Progenitor cell of endocrine pancreas (in vitro differentiated cells): ENCODE measurements at places on chromosomes 1 and 21.

GRCh38 chr1:15226388-15227255 is 20.4 kb upstream of the FHAD1 start:
- DNase-seq = no peak

DNA sequence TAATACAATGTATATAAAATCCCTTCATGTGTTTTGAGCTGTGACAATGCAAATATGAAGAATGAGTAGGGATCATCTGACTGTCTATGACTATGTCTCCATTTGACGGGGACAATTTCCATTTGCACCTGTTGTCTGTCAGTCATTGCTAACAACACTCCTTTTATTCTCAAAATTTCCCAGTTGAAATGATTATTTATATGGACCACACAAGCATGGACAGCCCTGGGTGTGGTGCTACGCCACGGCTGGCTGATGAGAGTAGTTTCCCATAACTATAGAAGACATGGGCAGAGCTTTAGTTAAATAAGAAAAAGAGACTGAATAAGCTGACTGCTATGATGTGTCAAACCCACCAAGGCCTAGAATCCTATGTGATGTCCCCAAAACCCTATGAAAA is 135.8 kb downstream of the MAP3K21 start:
- DNase-seq = no peak

DNA sequence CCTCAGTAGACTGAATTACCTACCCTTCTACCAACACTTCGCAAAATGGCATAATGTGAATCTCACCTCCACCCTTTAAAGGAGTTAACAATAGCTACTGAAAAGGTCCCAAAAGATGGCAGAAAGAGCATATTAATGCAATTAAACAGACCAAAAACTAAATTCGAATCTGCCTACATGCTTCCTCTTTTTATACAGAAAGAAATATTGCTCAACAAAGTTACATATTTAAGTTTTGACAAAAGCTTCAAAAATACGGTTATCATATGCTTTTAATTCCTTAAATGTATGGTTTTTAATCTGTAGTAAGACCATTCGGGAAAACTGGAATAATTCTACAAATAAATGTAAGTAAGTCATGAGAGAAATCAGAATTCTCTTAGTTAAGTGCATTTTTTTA is 2.2 kb downstream of the APP start:
- no peak for DNase-seq

DNA sequence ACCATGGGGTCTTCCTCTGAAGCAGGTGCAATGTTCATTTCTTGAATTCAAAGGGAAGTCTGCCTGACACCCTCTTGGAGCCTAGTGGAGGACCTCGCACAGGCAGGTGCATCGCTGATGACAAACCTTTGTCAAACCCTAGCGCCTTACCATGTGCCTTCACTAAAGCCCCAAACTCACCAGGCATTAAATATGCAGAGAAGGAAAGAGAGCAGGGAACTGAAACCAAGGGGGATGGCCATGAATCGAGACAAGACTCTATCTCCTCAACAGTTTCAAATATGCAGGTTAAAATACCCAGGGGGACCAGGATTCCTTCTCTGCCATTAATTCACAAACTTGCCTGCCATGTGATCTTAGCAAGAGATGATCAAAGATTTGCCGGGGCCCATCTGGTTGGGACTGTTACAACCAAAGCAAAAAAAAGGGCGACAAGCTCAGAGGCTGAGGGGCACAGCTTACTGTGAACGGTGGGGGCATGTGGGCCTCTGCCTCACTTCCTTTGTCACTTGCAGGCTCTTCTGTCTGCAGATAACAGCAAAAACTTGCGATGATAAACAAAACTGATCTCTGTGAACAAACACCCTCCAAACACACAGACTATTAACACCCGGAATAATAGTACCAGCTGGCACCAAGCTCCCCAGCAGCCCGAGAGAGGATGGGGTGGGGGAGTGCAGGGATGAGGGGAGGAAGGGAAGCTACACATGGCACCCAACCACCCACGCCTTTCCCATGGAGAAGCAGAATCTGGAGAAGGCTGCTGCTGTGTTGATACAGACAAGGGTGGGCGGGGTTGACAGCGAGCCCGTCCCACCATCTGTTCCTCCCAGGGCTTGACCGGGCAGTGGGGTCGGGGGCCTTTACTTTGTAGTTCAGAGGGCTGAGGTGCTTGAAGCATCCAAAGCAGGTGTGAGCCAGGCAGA is 33.9 kb downstream of the TMEM63A start:
- DNase-seq = no peak

DNA sequence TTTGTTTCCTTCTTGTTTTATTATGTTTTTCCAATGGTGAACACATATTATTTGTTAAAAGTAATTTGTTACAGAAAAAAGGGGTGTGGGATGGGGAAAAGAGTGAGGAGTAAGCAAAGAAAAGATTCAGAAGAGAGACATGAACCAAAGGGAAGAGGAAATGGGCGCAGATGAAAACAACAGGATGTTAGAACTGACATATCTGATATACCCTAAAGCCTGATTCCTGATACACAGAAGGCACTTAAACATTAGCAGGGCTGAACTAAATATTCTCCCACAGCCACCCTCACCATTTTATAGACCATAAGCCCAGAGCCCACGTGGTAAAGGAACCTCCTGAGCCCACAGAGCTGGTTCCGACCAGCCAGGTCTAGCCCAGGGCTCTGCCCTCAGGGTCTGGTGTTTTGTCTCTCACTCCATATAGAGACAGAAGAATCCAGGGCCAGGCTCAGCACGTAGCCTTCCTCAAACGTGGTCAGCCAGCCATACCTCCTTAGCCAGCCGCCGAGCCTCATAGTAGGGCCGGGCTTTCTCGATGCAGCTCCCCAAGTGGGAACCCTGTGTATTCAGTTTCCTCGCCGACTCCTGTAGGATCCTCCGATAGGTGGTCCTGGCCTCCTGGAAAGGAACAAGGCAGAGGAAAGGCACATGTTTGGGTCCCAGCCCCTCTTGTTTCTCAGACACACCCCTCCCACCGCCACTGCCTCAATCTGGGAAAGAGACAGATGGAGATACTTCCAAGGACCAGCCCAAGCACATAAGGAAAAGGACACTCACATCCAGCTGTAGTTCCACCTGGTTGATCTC is 9.5 kb downstream of the SH3BP5L start:
- no peak for DNase-seq

- DNase-seq = no peak
Measured at GRCh38 chr1:236465231-236465958, 58.4 kb upstream of the LGALS8 start.

DNA sequence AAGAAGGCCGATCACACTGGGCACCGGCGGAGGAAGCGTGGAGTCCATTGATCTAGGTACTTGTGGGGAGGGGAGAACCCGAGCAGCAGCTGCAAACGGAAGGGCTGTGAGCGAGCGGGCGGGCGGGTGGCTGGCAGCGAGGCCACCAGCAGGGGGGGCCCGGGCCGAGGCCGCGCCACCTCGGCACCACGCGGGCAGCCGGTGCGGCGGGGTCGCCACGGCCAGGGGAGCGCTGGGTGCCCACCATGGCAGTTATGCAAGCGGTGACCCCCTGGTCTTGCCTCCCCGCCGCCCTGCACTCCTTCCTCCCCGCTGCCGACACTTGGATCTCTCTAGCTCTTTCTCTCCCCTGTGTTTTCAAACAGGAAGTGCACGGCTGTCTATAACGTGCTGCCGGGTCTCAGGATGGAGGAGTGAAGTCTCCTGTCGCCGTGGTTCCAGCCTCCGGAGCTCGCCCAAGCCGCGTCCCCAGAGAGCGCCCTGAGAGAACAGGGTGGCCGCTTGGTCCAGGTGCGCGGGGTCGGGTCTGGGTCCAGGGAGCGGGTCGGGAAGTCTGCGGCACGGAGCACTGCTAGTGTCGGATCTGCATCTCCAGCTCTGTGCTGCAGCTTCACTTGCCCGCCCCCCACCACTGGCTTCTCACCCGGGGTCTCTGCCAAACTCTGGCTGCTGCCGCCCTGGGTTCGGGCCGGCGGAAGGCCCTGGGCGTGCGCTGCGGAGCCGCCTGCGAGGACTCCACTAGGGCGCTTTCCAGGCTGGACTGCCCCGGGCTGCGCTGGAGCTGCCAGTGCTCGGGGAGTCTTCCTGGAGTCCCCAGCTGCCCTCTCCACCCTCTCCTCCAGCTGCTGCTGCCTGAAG is 22.7 kb downstream of the LRRC8D start:
- peak; percentile 60 for DNase-seq

DNA sequence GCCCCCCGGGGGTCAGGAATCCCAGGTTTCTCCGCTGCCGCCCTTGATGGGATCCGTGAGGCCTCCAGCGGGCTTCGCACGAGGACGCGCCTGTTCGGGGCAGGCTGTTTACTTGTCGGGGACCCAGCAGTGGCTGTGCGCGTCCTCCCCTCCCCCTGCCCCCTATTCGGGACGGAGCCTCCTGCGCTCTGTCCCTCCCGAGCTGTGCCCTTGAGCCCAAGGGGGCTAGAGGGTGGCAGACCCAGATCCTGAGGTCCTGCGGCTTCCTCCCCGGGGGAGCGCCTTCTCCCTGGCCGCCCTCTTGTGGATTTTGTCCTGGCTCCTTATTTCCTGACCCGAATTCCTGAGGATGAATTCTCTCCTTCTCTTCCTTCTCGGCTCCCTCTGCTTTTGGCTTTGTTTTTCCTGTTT is 38.4 kb downstream of the PIK3CD start:
- DNase-seq = peak; percentile 46

GRCh38 chr21:31403596-31404333 is 59.7 kb upstream of the TIAM1 start:
- no peak for DNase-seq

GRCh38 chr1:150971583-150972416 is 2.8 kb downstream of the CERS2 start:
- no peak for DNase-seq

GRCh38 chr21:36454706-36455105 is 25.2 kb downstream of the CLDN14 start:
- no peak for DNase-seq

DNA sequence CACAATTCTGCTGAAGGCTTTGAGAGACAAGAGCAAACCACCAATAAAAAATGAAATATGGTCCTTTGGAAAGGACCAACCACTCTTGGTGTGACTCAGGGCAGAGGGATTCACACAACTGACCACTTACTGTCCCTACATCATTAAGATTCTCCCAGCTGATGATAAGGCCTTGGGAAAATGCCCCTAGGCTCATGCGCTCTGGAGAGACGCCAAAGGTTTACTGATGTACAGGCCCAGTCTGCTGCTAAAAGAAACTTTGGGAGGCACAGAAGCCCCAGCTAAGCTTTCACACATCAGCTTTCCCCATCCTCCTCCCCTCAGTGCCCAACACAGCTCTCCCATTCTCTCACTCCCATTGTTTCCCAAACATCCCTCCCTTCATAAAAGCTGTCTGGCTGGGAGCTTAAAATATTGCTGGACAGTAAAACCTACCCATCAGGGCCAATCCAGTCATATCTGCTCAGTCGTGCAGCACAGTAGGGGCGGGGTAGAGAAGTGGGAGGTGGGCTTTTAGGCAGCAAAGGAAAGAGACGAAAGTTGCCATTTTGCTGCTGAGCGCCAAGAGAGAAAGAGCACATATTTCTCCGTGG is at the start of gene GJA8:
GJA8 (plus strand) TSS at position 543 of the 593 bp plus-strand sequence. CDS start 5,161 bp downstream, outside the sequence.
- DNase-seq = no peak

GRCh38 chr21:25175938-25176337 is 431.3 kb downstream of the MRPL39 start:
- no peak for DNase-seq

DNA sequence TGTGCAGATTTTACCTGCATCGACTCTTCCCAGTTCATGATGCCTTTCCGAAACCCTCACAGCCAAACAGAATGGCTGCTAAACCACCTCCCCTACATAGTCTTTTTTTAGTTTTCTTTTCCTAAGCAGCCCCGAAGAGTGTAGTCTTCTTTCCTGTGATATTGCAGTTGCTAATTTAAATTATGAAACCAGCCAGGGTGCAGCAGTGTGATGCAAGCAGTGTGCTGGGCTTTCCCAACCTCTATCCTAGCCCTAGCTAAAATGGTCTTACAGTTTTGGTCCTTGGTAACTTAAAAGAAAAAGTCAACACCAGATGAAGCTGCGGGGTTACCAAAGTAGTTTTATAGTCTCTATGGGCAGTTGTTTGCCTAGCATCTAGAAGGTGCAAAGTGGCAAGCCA is 82.0 kb upstream of the GCLM start:
- DNase-seq = no peak

GRCh38 chr1:32045772-32046171 is 27.0 kb upstream of the TMEM39B start:
- no peak for DNase-seq

GRCh38 chr1:94973309-94973922 is 46.5 kb upstream of the CNN3 start:
- no peak for DNase-seq

DNA sequence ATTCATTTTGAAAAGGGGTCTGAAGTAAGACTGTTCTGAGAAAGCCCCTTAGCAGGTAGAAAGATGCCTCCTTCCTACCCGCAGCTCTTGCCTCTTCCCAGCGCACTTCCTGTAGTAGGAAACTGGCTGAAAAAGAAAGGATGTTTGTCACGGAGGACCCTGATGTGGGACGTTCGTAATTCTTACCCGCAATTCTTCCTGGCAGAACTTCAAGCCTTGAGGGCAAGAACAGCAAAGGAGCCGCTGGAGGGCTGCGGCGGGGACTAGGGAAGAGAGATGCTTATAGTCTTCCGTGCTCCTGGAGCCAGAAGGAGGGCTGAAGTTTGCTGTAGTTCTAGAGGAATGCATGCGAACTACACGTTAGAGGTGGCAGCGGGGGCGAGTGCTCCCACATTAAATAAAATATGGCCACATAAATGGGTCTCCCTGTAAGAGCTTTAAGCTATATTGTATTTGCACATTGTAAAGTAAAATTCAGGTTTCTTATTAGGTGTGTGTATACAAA is 6.3 kb downstream of the C1orf53 start:
- DNase-seq = no peak

DNA sequence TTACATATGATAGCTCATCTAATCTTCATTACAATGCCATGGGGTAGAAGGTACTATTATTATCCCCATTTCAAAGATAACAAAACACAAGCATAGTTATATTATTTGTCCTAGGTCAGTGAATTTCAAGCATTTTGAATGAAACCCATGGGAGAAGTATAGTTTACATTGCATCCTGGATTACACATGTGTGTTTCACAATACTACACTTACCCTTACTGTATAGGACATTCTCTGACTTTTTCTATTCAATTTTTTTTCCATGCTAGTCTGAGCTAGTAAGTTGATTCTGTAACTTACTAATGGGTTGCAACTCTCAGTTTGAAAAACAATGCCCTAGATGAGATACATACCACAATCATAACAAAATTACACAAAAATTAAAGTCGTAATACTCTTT is 8.7 kb upstream of the GPX7 start:
- DNase-seq = no peak

DNA sequence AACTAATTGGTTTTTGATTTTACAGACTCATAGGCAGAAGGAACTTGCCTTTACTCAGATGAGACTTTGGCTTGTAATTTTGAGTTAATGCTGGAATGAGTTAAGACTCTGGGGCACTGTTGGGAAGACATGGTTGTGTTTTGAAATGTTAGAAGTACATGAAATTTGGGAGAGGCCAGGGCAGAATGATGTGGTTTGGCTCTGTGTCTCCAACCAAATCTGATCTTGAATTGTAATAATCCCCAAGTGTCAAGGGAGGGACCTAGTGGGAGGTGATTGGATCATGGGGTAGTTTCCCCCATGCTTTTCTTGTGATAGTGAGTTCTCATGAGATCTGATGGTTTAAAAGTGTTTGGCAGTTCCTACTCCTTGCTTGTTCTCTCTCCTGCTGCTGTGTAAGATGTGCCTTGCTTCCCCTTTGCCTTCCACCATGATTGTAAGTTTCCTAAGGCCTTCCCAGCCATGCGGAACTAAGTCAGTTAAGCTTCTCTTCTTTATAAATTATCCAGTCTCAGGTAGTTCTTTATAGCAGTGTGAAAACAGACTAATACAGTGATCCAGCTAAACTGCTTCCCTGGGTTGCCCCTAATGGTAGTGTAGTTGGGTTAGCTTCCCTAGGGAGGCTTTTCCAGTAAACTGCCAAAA is 10.2 kb downstream of the CPT2 start:
- DNase-seq = no peak
